ENCODE measurements at places on chromosomes 12 and 14. TPM values are rescaled to one million over a fixed set of nuclear protein-coding genes. Genes with fewer than 3 reads are reported as not detected.

IL22 gene
- not detected for total RNA-seq

MIP gene
- not detected for total RNA-seq

NEDD8 gene
- total RNA-seq = 458 TPM

C12orf56 gene
- not detected for total RNA-seq

PTGDR gene
- total RNA-seq = not detected

GPR68 gene
- total RNA-seq = 0.21 TPM

RPS6KA5 gene
- 4.4 TPM for total RNA-seq

EML5 gene
- 0.45 TPM for total RNA-seq

MYF6 gene
- not detected for total RNA-seq

LGMN gene
- total RNA-seq = 59.4 TPM

DHH gene
- total RNA-seq = not detected

AJUBA gene
- total RNA-seq = 39.4 TPM

FGF6 gene
- total RNA-seq = not detected

TTC8 gene
- total RNA-seq = 39.5 TPM

NTN4 gene
- 50.9 TPM for total RNA-seq

RNF10 gene
- total RNA-seq = 101 TPM

REP15 gene
- total RNA-seq = 0.45 TPM

KRT73 gene
- total RNA-seq = not detected

HELB gene
- 1.5 TPM for total RNA-seq

KRT83 gene
- total RNA-seq = 4.2 TPM

AMIGO2 gene
- total RNA-seq = 106 TPM

ORAI1 gene
- 34.4 TPM for total RNA-seq

HNF1A gene
- 2.8 TPM for total RNA-seq

RASAL1 gene
- total RNA-seq = 0.17 TPM

OR10AD1 gene
- not detected for total RNA-seq

ERBB3 gene
- total RNA-seq = 1.0 TPM

B4GALNT1 gene
- total RNA-seq = 51.6 TPM

INSM2 gene
- not detected for total RNA-seq

SMIM41 gene
- total RNA-seq = not detected

SYNDIG1L gene
- not detected for total RNA-seq

LRP1-AS gene
- not detected for total RNA-seq

LMO3 gene
- not detected for total RNA-seq

KRT84 gene
- not detected for total RNA-seq

NDRG2 gene
- total RNA-seq = 3.6 TPM

CCDC60 gene
- total RNA-seq = not detected

MMP17 gene
- total RNA-seq = 5.3 TPM

ACOT6 gene
- not detected for total RNA-seq

MGP gene
- total RNA-seq = 0.45 TPM

WNT5B gene
- total RNA-seq = 4.2 TPM

TAS2R42 gene
- not detected for total RNA-seq

FLVCR2 gene
- 7.8 TPM for total RNA-seq

GABARAPL1 gene
- 29.1 TPM for total RNA-seq

GALC gene
- total RNA-seq = 13.1 TPM

MYRFL gene
- total RNA-seq = not detected

RNASE3 gene
- not detected for total RNA-seq

GLS2 gene
- 0.27 TPM for total RNA-seq

YEATS4 gene
- 33.4 TPM for total RNA-seq

NELL2 gene
- not detected for total RNA-seq

CLEC4D gene
- not detected for total RNA-seq

TDRD9 gene
- 0.04 TPM for total RNA-seq

AMDHD1 gene
- 2.2 TPM for total RNA-seq

DBX2 gene
- total RNA-seq = not detected

SP7 gene
- not detected for total RNA-seq

DDN gene
- 0.56 TPM for total RNA-seq

NRL gene
- 0.65 TPM for total RNA-seq

RABGGTA gene
- 13.7 TPM for total RNA-seq
